ENCODE measurements at places on chromosomes 5 and 9. TPM values are rescaled to one million over a fixed set of nuclear protein-coding genes. Genes with fewer than 3 reads are reported as not detected.

ABLIM3 gene
- 131 TPM for total RNA-seq

- no peaks in the 10 kb centered on the region for H3K36me3 ChIP-seq
- H3K4me1 ChIP-seq = no peaks in the 10 kb centered on the region
- H3K27me3 ChIP-seq = no peaks in the 10 kb centered on the region
- H3K4me3 ChIP-seq = no peak overlapping the region
- DNase-seq = no peak
Observed at GRCh38 chr9:124251605-124252378, 6.0 kb upstream of the NEK6 start.

PAEP gene
- not detected for total RNA-seq

SEC24A gene
- 46.6 TPM for total RNA-seq

- H3K4me3 ChIP-seq = no peak overlapping the region
- no peaks in the 10 kb centered on the region for H3K27me3 ChIP-seq
- H3K27ac ChIP-seq = no peak overlapping the region
- no peak for DNase-seq
- no peaks in the 10 kb centered on the region for H3K4me1 ChIP-seq
Observed at GRCh38 chr9:21715408-21715807, 87.0 kb upstream of the MTAP start.

SCGB3A2 gene
- total RNA-seq = not detected

GRCh38 chr5:157241483-157241882, 24.4 kb upstream of the CYFIP2 start:
- no peak for DNase-seq
- no peaks in the 10 kb centered on the region for H3K4me1 ChIP-seq
- no peak overlapping the region for H3K27ac ChIP-seq
- H3K27me3 ChIP-seq = no peaks in the 10 kb centered on the region
- H3K36me3 ChIP-seq = no peaks in the 10 kb centered on the region

DNA sequence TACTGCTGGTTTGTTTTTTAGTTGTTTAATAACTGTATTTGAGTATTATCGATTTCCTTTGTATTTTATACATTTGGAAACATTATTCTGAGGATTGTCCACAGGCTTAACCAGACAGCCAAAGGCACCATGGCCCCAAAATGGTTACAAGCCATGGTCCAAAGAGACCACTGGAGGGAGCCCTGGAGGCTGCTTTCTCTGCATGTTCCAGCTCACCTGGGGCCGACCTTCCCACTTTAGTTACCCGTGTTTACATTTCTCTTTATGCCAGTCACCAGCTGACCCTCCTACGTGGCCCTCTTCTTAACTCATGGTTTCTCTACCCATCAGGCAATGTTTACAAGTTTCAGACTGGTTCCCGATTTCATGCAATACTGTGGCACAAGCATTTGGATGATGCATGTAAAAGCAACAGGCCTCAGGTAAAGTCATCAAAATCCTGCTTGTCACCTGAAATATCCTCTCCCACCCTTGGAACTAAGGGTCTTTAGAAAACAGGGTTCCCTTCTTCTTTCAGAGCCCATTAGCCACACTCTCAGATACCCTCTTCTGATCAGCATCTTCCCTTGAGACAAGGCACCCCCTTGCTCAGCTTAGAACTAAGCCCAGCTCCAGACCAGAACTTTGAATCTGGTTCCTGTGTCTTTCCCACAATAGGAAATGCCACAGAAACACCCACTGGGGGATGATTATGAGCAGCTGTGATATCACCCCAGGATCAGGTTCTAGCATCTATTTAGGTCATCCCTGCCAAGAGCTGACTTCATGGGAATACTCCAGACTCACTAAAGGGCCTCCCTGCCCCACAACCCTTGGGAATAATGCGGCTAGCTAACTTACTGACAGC, 49.9 kb upstream of the GARNL3 start:
- H3K4me3 ChIP-seq = no peak overlapping the region
- no peaks in the 10 kb centered on the region for H3K36me3 ChIP-seq
- no peaks in the 10 kb centered on the region for H3K4me1 ChIP-seq

RECK gene
- total RNA-seq = 2.1 TPM

GRCh38 chr9:105187781-105188180, 56.7 kb upstream of the SLC44A1 start:
- DNase-seq = no peak
- no peaks in the 10 kb centered on the region for H3K27me3 ChIP-seq
- H3K4me1 ChIP-seq = peaks cover 11% of the 10 kb centered on the region
- no peak overlapping the region for H3K27ac ChIP-seq
- no peaks in the 10 kb centered on the region for H3K36me3 ChIP-seq

DNA sequence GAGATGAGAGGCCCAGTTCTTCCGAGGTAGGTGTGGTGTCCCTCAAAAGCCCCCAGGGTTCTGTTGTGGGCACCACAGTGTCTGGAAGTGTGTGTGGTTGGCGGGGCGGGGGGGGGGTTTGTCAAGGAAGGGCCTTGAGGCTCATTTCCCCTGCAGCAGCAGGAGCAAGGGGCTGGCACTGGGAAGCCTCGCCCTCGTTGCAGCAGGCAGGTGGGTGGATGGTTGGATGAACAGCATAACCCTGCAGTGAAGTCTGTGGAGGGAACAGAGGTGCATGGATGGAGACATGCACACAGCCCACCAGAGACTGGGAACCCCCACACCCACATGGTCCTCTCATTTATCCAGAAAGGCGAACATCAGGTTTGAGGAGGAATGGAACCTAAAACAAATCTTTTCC, 2.0 kb upstream of the SPATA31E1 start:
- H3K4me1 ChIP-seq = no peaks in the 10 kb centered on the region
- no peaks in the 10 kb centered on the region for H3K27me3 ChIP-seq
- H3K4me3 ChIP-seq = no peak overlapping the region
- no peaks in the 10 kb centered on the region for H3K36me3 ChIP-seq

GRCh38 chr9:69376651-69377050, 51.6 kb downstream of the ENTREP1 start:
- no peaks in the 10 kb centered on the region for H3K27me3 ChIP-seq
- H3K36me3 ChIP-seq = no peaks in the 10 kb centered on the region
- no peaks in the 10 kb centered on the region for H3K4me1 ChIP-seq
- no peak overlapping the region for H3K27ac ChIP-seq
- DNase-seq = no peak
- no peak overlapping the region for H3K4me3 ChIP-seq

- no peak overlapping the region for H3K4me3 ChIP-seq
- no peak for DNase-seq
- no peaks in the 10 kb centered on the region for H3K4me1 ChIP-seq
- H3K27ac ChIP-seq = no peak overlapping the region
Observed at GRCh38 chr9:105046907-105047741, 119.2 kb upstream of the ABCA1 start.

ADGRD2 gene
- total RNA-seq = not detected

- H3K36me3 ChIP-seq = no peaks in the 10 kb centered on the region
- H3K27ac ChIP-seq = no peak overlapping the region
- H3K4me1 ChIP-seq = peaks cover 7% of the 10 kb centered on the region
- H3K4me3 ChIP-seq = no peak overlapping the region
- peaks cover 12% of the 10 kb centered on the region for H3K27me3 ChIP-seq
Observed at GRCh38 chr9:97857606-97858392, 4.8 kb downstream of the FOXE1 start.

- H3K4me3 ChIP-seq = no peak overlapping the region
- peaks cover 9% of the 10 kb centered on the region for H3K4me1 ChIP-seq
- H3K27ac ChIP-seq = peak overlapping the region; percentile 55
- H3K27me3 ChIP-seq = no peaks in the 10 kb centered on the region
- DNase-seq = no peak
Observed at GRCh38 chr9:128011071-128011817, 30.5 kb upstream of the EEIG1 start.

DNA sequence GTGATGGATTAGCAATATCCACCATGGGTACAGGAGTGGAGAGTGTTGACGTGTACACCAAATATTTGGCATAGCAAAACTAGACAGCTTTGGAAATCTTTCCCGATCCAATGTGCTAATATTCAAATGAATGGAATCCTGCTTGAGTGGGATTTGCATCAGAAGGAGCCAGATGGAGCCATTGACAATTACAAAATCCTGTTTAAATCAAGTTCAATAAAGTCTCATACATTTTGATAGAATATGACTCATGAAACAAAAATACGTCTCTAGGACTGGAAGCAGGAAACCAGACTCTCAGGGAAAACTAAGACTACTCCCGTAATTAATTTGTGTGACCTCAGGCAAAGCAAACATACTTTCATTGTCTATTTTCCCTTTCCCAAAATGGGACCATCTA, 13.0 kb downstream of the TNC start:
- no peak overlapping the region for H3K27ac ChIP-seq
- H3K4me1 ChIP-seq = peaks cover 22% of the 10 kb centered on the region
- H3K36me3 ChIP-seq = no peaks in the 10 kb centered on the region
- no peak for DNase-seq
- H3K4me3 ChIP-seq = no peak overlapping the region

SOHLH1 gene
- total RNA-seq = not detected

DNA sequence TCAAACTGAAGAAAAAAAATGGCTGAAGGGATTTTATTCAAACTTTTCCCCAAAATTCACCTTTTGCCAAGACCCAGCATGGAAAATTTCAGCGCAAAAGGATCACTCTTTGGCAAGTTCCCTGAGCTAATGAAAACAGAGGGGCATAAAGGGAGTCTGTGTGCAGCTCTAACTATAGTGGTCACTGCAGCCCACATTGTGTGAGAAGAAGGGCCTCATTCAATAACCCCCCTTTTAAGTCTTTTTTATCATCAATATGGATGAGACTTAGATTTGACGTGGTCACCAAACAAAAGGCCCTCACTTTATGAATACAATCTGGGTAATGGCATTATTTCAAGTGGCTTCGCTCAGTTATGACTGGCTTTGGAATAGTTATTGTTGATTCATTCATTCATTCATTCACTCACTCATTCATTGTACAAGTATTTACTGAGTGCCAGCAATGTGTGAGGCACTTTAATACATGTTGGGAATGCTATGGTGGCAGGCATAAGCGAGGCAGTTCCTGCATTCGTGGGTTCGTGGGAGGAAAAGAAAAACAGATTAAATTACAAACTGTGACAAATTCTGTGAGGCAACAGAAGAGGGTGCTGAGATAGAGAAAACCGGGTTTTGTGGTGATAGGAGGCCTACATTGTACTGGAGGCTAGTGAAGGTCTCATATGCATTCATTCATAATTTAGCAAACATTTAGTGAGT, 145.7 kb upstream of the KLF4 start:
- no peak overlapping the region for H3K4me3 ChIP-seq
- no peaks in the 10 kb centered on the region for H3K36me3 ChIP-seq
- no peaks in the 10 kb centered on the region for H3K27me3 ChIP-seq
- H3K4me1 ChIP-seq = no peaks in the 10 kb centered on the region

MTREX gene
- 43.8 TPM for total RNA-seq

- H3K4me3 ChIP-seq = no peak overlapping the region
- no peak for DNase-seq
- no peaks in the 10 kb centered on the region for H3K27me3 ChIP-seq
- H3K4me1 ChIP-seq = peaks cover 36% of the 10 kb centered on the region
Observed at GRCh38 chr5:151110992-151111391, 30.2 kb upstream of the TNIP1 start.

DNA sequence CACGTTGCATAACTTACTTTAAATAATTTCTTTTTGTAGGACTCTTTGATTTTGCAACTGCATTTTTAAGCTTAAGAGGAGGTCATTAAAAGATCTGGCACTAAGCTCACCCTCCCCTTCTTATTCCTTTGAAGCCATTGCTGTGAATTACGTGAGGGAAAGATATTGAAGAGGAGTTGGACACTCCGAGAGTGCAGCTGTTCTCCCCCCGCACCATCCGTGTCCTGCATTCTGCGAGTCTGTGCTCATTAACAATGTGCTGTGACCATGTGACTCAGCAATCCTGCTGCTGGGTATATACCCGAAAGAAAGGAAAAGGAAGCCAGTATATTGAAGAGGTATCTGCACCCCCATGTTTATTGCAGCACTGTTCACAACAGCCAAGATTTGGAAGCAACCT, 40.0 kb downstream of the NXNL2 start:
- H3K36me3 ChIP-seq = no peaks in the 10 kb centered on the region
- no peak overlapping the region for H3K27ac ChIP-seq
- H3K4me1 ChIP-seq = no peaks in the 10 kb centered on the region

GRCh38 chr5:95530416-95530815, 24.4 kb downstream of the SKIC3 start:
- H3K4me3 ChIP-seq = no peak overlapping the region
- no peaks in the 10 kb centered on the region for H3K4me1 ChIP-seq
- no peaks in the 10 kb centered on the region for H3K27me3 ChIP-seq
- H3K27ac ChIP-seq = no peak overlapping the region
- no peak for DNase-seq
- H3K36me3 ChIP-seq = peaks cover 41% of the 10 kb centered on the region

Measured in liver (tissue), 10 donors.